ENCODE measurements at places on chromosomes 12 and 14.

DNA sequence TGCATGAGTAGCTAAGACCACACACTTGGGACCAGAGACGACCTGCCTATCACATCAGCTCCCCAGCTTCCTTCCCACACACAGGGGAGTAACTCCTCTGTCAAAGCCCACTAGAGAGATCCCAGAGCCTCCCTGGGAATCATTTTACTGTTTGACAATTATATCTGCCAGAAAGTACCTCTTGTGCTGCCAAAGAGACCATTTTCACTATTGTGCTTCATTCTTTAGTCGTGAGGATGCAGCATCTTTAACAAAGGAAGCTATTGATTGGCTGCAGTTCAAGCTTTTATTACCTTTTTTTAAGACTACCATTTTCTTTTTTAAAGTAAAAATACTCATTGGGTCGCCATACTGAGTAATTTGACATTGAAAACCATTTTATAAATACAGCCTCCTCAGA, 194.5 kb upstream of the RGS6 start:
- DNase-seq = no peak

- no peak for DNase-seq
Observed at GRCh38 chr14:69676723-69677122, 65.3 kb downstream of the SUSD6 start.

GRCh38 chr14:88961214-88961613, 136.8 kb downstream of the TTC8 start:
- DNase-seq = no peak

DNA sequence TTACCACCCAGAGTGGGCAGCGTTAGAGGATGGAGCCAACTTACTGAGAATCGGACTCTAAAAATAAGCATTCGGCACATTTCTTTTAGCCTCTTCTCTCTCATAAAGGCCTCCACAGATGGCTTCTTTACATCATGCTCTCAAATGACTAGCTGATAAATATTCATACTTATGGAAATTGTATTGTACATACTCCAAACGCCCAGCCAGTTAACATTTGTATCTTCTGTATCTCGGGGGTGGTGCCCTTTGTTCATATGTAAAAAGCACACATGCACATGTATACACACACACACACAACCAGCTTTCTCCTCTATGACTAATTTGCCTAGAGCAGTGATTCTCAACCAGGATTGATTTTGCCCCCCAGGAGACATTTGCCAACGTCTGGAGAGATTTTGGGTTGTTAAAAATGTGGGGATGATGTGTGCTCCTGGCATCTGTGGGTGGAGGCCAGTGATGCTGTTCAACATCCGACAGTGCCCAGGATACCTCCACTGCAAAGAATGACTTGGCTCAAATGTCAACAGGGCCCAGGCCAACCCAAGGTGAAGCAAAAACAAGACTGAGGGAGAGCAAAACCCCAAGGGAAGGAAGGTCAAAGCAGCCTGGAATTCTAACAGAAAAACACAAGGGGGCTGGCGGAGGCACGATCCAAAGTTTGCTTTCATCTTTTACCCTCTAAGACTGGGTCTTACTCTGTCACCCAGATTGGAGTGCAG, 15.2 kb upstream of the CDK2AP1 start:
- no peak for DNase-seq

- DNase-seq = no peak
Observed at GRCh38 chr12:11749943-11750690, 100.6 kb downstream of the ETV6 start.

DNA sequence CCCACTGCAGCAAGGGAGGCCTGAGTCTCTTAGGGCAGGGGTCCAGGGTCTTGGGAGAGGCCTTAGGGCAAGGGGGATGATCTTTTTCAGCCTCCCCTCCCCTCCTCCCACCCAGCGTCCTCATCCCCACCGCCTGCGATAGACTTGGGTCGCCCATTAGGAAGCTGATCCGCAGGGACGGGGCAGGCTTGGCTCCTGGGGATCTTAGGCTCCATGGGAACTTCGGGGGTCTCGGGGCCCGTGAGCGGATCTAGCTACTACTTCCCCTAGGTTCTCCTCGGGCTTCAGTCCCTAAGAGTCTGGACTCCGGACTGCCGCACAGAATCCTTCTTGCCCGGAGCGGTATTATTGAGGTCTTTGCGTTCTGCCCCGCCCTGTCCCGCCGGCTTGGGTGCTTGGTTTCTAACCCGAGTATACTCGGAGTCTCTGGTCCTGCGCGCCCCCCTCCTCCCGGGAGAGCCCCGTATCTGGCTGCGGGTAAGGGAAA, 2.2 kb upstream of the PTHLH start:
- DNase-seq = no peak

GRCh38 chr14:63212209-63212608, 8.0 kb downstream of the RHOJ start:
- DNase-seq = no peak

DNA sequence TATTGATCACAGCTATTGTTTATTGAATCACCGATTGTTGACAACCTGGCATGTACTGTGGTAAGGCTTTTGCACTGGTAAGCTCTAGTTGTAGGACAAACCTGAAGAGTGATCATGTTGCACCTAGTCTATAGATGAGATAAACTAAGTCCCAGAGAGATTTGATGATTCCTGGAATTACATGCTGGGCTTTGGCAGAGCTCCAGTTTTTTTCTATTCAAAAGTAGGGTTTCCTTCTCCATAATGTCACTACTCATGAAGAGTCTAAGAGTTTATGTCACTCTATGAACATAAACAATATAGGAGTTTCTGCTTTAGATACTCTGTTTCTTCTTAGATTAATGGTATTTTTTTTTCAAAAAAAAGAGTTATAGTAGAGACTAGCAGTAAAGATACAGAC, 72.0 kb downstream of the BMP4 start:
- DNase-seq = no peak

- peak; percentile 64 for DNase-seq
Observed at GRCh38 chr12:48924617-48925303, 532 bp downstream of the FKBP11 start.

DNA sequence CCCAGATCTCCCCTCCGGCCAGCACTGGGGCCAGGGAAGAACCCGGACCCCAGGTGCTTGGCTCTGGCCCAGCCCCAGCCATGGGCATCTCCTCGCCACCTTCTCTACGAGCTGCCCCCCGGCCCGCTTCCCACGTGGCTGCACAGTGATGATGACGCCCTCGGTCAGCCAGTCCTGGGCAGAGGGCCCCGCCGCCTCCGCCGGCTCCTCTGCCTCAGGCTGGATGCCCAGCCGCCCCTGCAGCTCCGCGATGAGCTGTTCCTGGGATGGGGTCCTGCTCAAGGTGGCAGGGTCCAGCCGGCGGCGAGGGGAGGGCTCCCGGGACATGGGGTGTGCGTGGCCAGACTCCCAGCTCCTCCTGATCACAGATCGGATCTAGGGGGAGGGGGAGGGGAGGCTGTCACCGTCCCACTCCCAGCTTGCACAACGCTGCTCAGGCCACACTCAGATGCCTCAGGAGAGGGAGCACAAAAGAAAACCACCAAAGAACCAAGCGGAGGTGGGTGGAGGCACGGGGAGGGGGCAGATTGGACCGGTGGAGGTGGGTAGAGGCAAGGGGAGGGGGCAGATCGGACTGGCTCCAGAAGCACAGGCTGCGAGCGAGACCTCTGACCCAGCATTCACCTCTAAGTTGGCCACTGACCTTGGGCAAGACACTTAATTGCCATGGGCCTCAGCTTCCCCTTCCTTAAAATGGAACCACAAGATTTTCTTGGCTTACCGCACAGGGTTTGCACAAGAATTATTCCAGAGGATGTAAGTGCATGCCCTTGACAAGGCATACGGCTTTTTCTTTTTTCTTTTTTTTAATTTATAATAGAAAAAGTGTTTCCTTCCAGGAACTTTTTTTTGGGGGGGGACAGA, 16.1 kb upstream of the RPLP0 start:
- DNase-seq = no peak

DNA sequence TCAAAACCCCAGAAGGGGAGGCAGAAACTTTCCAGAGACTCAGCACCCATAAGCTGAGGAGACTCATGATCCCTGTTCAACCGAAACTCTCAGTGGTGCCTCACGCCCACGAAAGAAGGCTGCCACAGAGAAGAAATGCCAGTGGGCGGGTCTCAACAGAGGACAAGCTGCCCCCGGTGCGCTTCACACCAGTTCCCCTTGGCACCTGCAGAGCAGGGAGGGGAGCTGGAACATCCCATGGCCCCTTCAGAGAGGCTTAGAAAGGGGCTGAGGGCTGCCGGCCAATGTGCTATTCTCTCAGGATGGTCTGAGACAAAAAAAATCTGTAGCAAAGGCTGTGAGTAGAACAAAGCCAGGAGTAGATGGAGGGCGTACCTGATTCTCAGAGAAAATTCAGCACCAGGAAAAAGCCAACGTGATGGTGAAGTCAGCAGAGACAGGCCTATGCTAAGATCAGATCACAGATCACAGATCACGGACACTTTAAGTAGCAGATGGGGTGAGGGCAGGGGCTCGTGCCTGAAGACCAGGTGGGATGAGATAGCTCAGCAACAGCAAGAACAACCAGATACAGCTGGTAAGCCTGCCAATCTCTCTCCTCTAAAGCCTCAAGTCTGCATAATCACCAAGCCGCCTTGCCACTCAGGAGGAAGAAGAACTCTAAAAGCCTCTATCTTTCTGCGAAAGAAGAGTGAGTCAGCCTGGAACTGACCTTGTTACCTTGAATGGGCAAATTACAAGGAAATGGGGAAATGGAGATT, 206.4 kb upstream of the GRIP1 start:
- DNase-seq = no peak

- no peak for DNase-seq
Observed at GRCh38 chr14:29861996-29862395, 65.7 kb downstream of the PRKD1 start.

GRCh38 chr14:99267381-99267780, 4.6 kb downstream of the BCL11B start:
- no peak for DNase-seq

DNA sequence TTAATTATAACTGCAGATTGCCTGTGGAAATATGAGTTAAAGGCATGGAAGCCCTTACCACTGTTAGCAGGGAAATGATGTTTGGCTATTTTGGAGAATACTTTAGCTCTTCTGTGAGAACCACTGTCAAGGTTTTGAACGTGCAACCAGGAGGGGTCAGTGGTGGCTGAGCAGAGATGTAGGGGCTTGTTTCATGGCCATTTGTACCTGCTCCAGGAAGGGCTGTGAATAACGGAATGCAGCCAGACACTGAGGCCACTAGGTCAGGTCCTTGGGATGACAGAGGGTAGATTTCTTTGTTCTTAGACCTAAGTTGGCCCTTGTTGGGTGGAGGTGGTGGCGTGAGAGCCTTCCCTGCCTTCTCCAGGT, 8.3 kb downstream of the TRAF3 start:
- no peak for DNase-seq

GRCh38 chr12:128637642-128638606, 185.8 kb downstream of the SLC15A4 start:
- no peak for DNase-seq

DNA sequence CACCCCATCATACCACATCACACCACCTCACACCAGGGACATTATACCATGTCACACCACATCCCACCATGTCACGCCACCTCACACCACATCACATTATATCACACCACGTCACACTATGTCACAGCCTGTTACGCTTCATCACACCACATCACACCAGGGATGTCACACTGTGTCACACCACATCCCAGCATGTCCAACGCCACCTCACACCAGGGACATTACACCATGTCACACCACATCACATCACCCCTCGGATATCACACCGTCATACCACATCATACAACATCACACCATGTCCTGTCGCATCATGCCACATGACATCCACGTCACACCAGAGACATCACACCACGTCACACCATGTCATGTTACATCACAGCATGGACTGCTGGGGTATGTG, 235.5 kb downstream of the TMEM121 start:
- DNase-seq = no peak

DNA sequence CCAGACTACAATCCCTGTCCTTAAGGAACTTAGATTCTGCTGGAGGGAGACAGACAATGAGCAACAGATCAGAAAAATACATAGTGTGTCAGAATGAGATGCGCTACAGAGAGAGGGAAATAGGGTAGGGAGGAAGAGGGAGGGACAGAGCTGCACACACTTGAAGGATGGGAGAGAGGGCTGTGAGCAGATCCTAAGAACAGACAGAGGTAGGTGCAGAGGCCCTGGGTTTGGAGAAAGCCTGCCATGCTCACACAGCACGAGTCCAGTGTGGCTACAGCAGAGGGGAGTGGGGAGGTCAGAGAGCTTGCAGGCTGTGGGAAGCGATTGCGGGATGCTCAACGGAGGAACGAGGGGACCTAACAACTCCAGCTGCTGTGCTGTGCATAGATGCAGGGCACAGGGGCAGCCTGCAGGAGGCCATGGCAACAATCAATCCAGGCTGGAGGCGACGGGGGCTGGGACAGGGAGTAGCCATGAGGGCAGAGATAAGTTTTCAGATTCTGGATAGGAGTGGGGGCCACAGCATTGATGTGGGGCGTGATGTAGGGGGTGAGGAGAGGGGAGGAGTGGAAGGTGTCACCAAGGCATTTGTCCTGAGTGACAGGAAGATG, 20.7 kb downstream of the FAIM2 start:
- no peak for DNase-seq

DNA sequence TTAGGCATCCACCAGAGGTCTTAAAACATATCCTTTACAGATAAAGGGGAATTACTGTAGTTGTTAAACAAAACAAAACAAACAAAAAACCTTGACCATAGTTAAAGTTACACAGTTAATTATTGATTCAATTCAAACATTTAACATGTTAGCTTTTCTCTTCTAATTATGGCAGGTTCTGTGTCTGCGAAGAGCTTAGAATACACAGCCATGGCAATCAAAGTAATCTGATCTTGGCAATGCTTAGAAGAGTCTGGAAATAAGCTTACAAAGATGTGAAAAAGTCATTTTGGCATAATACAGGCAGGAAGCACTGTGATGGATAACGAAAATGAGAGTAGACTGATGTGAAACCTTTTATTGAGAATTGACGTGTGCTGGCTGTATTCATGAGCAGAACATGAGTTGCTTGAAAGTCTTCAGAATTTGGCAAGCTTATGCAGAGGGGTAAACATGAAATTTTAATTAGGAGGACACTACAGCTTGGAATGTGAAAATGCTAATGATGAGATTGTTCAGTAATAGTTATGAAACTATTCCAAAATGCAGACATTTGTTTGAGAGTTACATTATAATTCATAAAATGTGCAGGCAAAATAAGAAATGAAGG, 629.6 kb downstream of the FSCB start:
- no peak for DNase-seq

- DNase-seq = peak; percentile 29
Observed at GRCh38 chr14:77026930-77027537, 1.5 kb downstream of the IRF2BPL start.

GRCh38 chr12:14886271-14886670, 617 bp upstream of the MGP start:
- no peak for DNase-seq

DNA sequence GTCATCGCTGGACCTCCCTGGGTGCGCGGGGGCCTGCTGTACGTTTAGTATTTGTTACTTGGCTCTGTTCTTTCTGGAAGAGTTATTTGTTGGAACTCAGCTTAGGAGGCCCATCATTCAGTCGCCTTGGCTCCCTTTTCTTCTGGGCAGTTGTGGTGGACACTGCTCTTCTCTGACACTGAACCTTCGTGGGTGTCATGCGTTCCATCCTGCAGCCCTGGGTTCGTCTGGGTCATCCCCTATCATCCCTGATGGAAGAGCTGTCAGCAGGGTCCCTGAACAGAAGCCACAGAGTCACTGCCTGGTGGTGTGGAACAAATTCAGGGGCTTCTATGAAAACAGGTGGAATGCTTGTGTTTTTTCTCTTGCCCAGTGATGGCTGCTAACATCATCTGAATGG, 52.9 kb upstream of the SCN8A start:
- DNase-seq = no peak

Data from Kasumi-1 (cell line).